ENCODE measurements at places on chromosomes 12 and 14.
A peak's percentile ranks its signal among the peaks of the same experiment; 100 is the strongest.

DNA sequence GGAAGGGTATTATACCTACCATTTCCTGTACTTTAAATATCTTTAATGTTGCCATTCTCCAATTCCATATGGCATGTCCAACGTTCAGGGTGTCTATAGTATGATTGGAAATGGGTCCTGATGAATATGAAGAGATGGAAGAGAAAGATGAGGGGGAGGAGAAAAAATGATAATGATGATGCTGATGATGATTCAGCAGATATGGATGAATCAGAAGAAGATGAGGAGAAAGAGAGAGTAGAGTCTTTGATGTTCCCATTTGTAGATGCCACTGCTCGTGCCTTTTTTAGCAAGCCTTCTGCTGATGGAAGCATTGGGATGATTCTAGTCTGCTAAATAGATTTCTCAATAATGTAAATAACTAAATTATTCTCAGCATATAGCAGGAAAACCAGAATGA lies 163.5 kb downstream of the PIK3C2G start:
- no peak for DNase-seq

GRCh38 chr12:130879781-130880389 lies 8.0 kb downstream of the RAN start:
- peak; percentile 8 for DNase-seq

GRCh38 chr14:58898655-58899316 lies 261.0 kb downstream of the DACT1 start:
- peak; percentile 75 for DNase-seq

GRCh38 chr12:64332938-64333337 lies 57.6 kb downstream of the C12orf56 start:
- no peak for DNase-seq

- no peak for DNase-seq
These were observed 329.0 kb upstream of the SFSWAP start for GRCh38 chr12:131381716-131382430.

GRCh38 chr14:24978862-24979724 lies 70.9 kb downstream of the STXBP6 start:
- DNase-seq: no peak

GRCh38 chr14:58501214-58501816 lies 73.8 kb downstream of the KIAA0586 start:
- DNase-seq: peak; percentile 63

DNA sequence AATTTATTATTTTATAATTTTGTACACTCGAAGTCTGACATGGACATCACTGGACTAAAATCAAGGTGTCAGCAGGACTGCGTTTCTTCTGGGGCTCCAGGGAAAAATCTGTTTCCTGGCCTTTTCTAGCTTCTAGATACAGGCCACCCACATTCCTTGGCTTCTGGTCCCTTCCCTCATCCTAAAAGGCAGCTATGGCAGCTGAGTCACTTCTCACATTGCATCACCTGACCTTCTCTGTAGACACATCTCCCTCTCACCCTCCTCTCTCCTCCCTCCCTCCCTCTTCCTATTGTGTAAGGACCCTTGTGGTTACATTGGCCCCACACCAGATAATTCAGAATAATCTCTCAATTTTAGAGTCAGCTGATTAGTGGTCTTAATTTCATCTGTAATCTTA lies 92.4 kb downstream of the RPS6KA5 start:
- no peak for DNase-seq

DNA sequence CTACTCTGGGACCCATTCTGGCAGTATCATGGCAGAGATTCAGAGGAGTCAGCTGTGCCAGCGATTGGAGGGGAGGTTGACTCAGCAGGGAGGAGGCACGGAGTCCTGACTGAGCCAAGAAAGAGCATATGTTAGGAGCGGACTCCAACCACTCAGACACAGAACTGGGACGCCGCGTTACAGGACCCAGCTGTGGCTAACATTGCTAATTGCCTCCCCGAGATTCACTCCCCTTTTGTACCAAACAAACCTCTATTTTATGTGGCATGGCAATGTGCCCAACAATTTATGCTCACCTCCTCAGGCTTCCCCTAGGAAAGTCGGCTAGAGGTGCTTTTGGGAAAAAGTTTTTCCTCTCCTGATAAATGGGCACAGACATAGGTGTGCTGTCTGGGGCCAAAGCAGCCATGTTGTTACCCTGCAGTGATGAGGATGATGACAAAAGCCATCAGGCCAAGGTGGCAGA lies 15.2 kb upstream of the CLIP1 start:
- peak; percentile 90 for DNase-seq

DNA sequence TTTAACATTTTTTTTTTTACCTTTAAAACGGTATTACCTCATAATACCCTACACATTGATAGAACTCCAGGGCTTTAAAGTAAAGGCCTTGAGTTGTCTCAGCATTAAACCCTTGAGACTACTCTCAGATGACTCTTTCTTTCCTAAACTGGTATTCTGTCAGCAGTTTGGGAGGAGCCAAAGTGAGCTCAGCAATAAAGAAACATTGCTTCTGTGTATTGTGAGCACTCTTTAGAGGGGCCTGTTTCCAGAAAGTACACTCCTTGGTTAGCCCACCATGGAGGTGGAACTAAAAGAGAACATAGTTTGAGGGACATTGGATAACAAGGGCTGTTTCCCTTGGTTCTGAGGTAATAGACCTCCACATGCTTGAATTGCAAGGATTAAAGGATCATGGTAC lies 20.4 kb downstream of the MAP3K12 start:
- DNase-seq: no peak

DNA sequence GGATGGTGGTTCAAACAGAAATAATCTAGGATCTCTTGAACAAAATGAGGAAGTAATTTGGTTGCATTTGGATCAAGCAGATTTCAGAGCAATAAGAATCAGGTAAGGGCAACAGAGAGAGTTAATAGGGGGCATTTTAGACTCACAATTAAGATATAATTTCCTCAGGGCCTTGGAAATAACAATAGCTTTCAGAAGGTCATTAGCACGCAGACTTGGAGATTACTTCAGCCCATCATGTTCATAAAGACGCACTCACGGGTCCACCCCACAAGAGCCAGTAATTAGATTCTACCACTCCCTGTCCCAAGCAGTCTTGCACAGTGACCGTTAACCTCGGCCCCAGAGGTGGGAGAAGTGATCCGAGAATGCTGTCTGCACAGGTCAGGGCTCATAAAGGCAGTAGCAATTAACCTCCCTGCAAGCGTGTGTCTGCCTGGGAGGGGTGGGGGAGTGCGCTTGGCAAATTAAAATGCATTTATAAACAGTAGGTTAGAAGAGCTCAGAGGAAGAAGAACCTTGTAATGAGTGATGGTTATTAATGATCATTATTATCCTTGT lies 125.7 kb upstream of the CCDC196 start:
- no peak for DNase-seq

- peak; percentile 88 for DNase-seq
These were observed 20.2 kb downstream of the P2RX2 start for GRCh38 chr12:132638541-132639408.

DNA sequence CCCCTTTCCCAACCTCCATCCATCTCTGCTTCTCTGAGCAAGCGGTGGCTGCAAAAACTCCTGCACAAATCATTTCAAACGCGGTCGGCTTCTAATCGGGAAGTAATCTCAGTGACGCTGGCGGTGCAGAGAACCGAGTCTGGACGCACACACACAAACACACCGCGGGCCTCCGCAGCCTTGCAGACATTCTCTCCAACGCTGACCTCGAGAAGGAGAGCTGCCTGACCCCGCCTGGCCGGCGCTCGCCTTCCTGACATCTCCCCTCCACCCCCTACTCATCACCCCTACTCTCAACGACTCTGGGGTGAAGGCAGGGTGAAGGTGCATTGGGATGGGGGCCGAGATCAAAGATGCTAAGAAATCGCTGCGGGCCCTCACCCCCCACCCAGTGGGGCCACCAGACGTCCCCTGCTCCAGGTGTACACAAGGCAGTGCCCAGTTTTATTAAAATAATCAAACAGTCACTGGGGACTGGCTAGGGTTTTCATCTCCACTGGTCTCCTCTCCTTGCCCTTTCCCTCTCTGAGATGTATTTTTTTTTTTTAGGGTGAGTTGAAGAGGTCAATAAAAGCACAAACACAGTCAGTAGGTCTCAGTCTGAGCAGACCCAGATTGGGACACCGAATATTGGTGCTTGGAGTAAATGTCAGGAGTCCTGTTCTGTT lies 506 bp upstream of the TBX5 start:
- DNase-seq: no peak

- no peak for DNase-seq
These were observed 67.2 kb downstream of the SLC8A3 start for GRCh38 chr14:70121521-70121920.

- peak; percentile 66 for DNase-seq
These were observed 172.0 kb upstream of the FRMD6 start for GRCh38 chr14:51479584-51480325.

- no peak for DNase-seq
These were observed 208.3 kb downstream of the EXOC5 start for GRCh38 chr14:57060276-57060955.

DNA sequence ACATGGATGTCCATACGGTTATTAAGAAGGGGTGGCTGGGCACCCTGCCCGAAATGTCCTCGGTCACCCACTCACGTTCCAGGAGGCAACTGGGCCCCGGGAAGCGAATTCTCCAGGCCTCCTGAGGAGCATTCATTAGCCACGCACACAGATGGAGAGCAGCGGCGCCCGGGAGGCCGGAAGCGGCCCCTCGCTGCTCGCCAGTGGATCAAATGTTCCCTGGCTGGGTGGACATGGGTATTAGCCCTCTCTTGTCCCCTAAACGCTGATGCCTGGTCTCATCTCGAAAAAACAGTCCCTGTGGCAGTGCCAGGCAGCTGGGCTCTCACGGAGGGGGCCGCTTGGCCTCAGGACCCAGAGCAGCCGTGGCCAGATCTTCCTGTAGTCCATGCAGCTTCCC lies 59.0 kb upstream of the DLK1 start:
- DNase-seq: no peak

- peak; percentile 52 for DNase-seq
These were observed 27.7 kb downstream of the KRT18 start for GRCh38 chr12:52976574-52977071.

GRCh38 chr14:95097385-95097784 lies 59.9 kb downstream of the DICER1 start:
- peak; percentile 33 for DNase-seq

DNA sequence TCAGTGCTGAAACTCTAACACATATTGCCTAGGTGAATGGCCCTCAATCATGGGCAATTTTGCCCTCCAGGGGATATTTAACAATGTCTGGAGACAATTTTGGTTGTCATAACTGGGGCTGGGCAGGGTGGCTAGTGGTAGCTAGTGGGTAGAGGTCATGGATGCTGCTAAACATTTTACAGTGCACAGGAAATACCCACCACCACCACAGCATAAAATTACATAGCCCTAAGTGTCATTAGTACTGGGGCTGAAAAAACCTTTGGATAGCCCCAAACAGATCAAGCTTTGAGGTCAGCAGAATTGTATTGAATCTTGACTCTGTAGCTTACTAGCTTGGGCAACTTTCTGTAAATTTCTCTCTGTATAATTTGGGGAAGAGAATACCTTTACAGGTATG lies 758.0 kb downstream of the BCL11B start:
- no peak for DNase-seq

DNA sequence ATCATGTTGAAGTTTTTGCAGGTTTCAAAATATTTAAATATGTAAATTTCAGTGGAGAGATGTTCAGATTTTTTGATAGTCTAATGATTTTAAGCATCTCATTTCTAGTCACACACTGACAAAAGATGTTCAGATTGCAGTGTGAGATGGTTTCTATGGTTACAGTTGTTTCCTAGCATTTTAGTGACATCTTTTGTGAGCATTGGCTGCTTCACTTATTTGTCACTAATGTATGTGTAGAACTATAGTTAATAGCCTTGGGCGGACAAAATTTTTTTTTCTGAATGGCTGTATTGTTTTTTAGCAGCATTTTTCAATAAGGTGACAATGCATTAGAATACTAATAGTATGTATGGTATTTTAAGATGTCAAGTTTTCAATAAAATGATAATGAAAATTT lies 315.6 kb upstream of the PRKD1 start:
- DNase-seq: no peak

- DNase-seq: no peak
These were observed 47.4 kb upstream of the TRAF3 start for GRCh38 chr14:102729825-102730224.

DNA sequence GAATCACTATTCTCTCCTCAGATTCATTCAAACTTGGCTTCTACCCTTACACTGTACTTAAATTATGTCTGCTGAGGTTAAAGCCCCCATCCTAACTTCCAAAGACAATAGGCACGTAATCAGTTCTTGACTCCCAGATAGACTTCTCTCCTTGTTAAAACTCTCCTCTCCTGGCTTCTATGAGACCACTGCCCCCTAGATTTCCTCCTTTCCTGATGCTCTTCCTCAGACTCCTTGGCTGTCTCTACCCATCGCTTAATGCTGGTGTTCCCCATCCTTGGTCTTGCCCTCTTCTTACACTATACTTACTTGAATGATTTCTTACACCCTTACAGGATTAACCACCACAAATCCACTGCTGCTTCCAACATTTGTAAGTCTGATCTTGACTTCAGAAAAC lies 32.8 kb downstream of the TC2N start:
- DNase-seq: no peak

DNA sequence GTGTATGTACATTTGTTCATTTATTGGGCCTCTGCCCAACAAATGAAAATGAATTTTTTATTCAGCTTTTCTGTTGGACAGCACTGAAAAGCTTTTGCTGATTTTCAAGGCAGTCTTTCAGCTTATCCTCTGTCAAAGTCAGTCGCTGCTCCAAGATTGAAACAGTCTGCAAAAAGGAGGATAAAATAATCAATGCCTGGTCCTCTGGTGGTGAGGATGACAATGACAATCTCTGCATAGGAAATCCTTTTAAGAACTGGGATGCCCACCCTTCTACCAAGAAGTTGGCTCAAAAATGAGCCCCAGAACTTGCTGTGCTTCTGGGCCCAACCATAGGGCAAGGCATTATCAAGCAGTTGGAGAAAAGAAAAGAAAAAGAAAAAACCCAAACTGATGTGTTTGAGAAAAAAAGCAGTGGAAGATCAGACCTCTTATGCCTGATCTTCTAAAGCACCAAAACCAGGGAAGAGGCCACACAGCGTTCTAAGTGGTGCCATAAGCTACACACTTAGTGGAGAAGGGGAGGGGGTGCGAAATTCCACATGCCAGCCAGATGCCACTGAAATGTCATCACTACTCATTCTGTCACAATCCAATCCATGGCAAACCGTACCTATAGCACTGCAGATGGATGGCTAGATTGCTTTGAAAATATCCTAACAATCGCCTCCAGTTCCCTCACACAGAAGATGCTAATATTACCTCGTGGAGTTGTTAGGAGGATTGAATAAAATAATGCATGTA lies 69.0 kb upstream of the DUSP6 start:
- DNase-seq: no peak

DNA sequence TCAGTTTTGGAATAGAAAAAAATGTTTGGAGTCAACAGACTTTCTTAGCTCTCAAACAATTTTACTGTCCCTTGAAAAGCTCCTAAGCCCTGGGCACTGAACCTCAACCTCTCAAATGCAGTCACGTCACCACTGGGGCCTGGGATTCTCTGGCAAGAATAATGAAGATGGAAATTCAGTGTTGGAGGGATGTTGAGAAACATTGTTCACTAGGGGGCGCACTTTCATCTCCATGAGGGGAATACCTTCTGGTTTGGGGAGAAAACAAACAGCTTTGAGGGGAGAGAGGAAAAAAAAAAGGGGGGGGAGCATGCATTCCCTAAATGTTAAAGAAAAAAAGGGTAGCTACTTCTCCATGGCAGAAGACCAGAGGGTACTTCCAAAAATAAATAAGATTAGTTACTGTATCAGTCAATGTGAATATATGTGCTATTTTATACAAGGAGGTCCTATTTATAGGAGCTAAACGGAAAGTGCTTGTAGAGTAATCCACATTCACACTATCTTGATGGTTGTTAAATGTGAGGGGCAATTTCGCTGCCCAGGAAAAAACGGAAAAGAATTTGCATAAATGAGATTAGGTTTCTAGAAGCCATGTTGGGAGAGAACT lies 5.8 kb upstream of the TBPL2 start:
- DNase-seq: peak; percentile 79

- no peak for DNase-seq
These were observed 5.3 kb upstream of the BEGAIN start for GRCh38 chr14:100592461-100592891.
